CD4-positive, alpha-beta T cell treated with Interferon alpha-2 for 1 hour (primary cell): ENCODE measurements at places on chromosomes 13 and 19.

- peak; percentile 24 for DNase-seq
These were observed 47.7 kb downstream of the KLF2 start for GRCh38 chr19:16372065-16372915.

DNA sequence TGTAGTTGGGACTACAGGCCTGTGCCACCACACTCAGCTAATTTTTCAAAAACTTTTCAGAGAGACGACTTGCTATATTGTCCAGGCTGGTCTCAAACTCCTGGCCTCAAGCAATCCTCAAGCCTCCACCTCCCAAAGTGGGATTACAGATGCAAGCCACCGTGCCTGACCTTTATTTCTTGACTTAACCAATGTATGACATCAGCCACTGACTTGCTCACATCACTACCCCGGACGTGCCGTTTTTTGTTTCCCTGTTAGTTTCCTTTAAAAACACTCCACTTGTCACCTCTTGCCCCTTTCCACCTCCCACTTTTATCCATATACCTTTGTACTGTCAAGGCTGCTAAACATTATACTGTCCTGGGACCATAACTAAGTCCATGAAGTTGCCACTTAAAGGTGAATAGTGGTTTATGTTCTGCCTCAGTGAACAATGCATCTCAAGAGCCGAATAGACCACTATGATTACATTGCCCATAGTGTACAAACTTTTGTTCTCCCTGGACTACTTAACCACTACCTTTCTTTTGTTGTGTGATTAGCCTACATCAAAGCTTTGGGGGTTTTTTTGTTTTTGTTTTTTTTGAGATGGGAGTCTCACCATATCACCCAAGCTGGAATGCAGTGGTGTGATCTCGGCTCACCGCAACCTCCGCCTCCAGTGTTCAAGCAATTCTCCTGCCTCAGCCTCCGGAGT is 2.3 kb upstream of the EPHX3 start:
- no peak for DNase-seq

GRCh38 chr13:109355875-109356434 is 430.4 kb downstream of the IRS2 start:
- DNase-seq = no peak

DNA sequence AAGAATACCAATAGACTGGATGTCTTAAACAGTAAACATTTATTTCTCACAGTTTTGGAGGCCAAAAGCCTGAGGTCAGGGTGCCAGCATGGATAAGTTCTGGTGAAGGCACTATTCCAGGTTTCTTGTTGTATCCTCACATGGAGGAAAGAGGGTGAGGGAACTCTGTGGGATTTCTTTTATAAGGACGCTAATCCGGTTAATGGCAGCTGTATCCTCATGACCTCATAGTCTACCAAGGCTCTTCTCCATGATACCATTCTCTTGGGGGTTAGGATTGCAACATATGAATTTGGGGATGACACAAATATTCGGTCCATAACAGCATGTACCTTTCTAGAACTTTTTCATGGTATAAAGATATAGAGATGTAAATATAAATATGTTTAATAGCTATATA is 412.0 kb downstream of the LMO7 start:
- DNase-seq = no peak
